ENCODE measurements at places on chromosomes 5 and 9.

DNA sequence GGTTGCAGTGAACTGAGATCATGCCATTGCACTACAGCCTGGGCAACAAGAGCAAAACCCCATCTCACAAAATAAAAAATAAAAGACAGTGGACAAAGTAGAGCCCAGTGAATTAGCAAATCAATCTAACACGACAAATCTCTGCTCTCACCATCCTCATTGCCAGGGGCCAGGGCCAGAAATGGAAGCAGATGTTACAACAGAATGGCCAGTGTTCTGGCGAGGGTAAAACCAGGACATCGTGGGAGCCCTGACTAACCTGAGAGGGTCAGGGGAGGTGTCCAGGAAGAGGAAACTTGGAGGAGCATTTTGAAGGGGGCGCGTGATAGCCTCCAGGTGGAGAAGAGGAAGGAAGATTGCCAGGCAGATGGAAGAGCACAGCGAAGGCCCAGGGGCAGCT, 58.4 kb downstream of the NEURL1B start:
- no peak for DNase-seq

DNA sequence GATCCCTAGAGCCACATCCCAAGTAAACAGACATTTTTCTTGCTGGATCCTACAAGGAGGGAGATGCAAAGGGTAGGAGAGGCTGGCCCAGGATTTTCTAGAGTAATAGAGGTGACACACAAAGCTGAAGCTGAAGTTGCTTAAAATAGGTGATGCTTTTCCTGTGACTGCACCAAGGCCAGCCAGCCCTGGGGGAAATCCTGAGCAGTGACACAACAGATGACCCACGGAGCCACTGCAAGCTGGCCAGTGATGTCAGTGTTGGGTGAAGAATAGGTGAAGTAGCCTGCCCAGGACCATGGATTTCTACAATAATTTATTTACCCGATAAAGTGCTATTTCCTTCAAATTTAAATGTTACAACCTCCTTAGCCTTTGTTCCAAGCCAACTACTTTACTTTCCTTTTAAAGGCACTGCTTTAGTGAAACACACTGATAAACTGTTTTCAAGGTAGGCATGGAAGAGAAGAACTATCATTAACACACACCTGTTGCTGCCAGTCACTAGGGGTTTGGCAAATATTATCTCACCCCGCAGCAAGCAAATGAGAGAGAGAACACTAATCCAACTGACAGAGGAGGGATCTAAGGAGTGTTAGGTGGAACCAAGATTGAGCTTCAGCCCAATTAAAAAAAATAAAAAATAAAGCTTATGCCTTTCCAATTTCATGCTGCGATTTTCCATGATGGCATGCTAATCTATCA, 123.5 kb downstream of the CTNND2 start:
- DNase-seq: no peak

- DNase-seq: no peak
Observed at GRCh38 chr5:39395521-39395920, 29.3 kb downstream of the DAB2 start.

DNA sequence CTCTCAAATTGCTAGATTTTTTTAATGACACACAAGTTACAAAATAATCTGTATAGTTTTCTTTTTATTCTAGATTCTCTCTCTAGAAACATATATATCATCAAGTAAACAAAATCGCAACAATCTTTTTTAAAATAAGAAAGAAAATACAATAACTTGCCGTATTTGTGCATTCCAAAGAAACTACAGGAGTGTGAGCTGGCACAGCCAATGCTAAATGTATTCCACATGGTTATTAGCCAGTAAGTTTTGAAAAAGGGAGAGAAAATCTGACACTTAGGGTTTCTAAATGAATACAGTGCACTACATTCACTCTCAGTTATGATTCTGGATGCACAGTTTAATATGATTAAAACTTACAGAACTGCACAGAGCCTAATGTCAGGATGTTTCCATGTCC, 117.9 kb downstream of the BNC2 start:
- DNase-seq: no peak

- DNase-seq: no peak
Observed at GRCh38 chr5:73160239-73160671, 12.7 kb upstream of the TMEM174 start.

DNA sequence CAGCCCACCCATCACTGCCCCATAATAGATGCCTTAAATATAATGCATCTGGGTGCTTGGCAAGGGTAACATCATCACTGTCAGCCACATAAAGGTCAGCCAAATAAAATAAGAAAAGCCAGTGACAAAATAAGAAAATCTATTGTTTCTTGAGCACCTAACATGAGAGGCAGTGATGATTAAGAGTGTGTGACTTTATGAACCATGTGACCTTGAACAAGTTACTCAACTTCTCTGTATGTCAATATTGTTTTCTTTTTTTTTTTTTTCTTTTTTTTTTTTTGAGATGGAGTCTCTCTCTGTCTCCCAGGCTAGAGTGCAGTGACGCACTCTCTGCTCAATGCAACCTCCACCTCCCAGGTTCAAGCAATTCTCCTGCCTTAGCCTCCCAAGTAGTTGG, 98.7 kb downstream of the CDK5RAP2 start:
- DNase-seq: no peak

GRCh38 chr9:89278997-89279739, 31.8 kb upstream of the CKS2 start:
- no peak for DNase-seq

- no peak for DNase-seq
Observed at GRCh38 chr5:81246697-81247096, 13.6 kb downstream of the CKMT2 start.

GRCh38 chr5:93583768-93584595, 960 bp downstream of the NR2F1 start:
- DNase-seq: no peak

GRCh38 chr9:115635680-115636383, 517.8 kb upstream of the PAPPA start:
- no peak for DNase-seq

DNA sequence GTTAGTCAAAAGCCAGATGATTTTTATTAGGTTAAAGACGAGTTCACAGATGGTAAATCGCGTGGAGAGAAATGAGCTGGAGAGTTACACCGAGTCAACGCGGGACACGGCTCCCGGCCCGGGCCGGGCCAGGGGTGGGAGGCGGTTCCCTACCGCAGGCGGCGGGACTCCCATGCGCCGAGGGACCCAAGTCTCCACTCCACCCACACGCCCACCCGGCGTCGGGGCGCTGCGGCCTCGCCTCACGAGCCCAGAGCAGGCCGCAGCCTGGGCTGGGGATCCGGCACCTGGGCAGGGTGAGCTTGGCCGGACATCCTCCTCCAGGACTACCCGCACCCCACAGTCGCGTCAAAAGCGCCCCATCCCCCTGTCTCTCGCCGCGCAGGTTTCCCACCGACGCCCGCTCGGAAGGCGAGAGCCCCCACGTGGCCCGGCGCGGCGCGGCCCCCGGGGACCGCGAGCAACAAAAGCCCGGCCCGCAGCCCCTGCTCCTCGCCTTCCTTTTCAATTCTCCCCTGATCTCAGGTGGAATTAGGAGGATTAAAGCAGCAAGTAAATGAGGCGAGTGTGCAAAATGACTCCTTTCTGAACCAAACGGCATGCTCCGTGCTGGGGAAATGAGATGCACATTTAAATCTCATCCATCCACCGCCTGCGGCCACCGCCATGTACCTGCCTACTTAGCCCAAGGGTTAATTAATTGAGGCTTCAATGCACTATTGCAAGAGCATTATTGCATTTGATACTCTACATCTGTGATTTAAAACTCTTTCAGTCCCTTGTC, 196.5 kb upstream of the TBCA start:
- no peak for DNase-seq

- DNase-seq: no peak
Observed at GRCh38 chr9:126056312-126057021, 270.2 kb upstream of the MVB12B start.

DNA sequence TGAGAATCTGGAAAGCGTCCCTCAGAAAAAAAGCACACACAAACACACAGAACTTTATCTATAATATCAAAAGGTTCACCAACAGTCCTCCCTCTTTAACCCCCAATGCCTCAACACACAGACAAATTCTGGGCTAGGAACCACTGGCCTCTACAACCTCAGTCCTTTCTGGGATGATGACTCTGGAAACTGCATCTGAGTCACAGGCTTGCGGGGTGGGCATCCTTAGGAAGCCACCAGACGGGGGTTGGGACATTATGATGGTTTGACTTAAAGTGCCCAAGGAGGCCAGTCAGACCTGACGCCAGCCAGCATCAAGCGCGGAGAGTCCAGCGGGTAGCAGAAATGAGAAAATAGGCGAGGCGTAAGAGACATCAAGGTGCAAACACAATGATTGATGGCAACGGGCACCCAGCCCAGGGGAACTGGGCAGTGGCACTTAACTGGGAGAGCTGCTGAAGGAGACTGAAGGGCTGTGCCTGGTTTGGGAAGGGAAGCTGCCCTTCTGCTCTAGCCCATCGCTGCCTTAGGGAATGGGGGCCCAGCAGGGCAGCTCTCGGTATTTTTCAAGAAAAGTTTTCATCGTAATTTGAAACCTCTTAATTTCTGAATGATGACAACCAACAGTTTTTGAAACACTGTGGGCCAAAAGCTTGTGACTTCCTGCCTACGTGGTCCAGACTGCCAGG, 20.7 kb downstream of the SPRY4 start:
- DNase-seq: no peak

- no peak for DNase-seq
Observed at GRCh38 chr9:79661886-79662536, 90.2 kb downstream of the TLE4 start.

DNA sequence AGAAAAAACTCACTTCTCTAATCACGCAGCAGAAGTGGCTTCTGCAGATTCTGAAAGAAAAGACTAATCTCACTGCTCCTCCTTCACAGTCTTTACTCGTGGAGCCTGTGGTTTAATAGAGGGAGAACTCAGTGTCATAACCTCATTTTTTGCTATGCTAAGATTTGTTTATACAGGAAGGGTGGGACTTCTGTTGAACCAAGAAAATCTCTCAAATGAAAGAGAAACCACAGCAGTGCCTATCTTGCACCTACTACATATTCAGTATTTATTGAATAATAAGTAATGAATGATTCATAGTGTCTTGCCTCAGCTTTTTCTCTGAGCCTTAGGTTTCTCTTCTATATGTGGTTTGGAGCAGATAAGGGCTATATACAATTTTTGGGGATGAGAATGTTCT, 136.1 kb upstream of the DMAC1 start:
- no peak for DNase-seq

GRCh38 chr5:74953937-74954720, 87.9 kb upstream of the FAM169A start:
- no peak for DNase-seq
